ENCODE measurements at places on chromosomes 5 and 9. TPM values are rescaled to one million over a fixed set of nuclear protein-coding genes. Genes with fewer than 3 reads are reported as not detected.

The LCNL1 gene
- 0.11 TPM for total RNA-seq

The IFNA21 gene
- total RNA-seq = not detected

The ZNF454 gene
- total RNA-seq = 2.5 TPM

The DMRT3 gene
- total RNA-seq = not detected

The TUSC1 gene
- 9.3 TPM for total RNA-seq

The PCDHGB5 gene
- 27.7 TPM for total RNA-seq

The FRRS1L gene
- 1.6 TPM for total RNA-seq

The ATP10B gene
- total RNA-seq = not detected

The CLIC3 gene
- total RNA-seq = 16.0 TPM

The FIBCD1 gene
- 0.13 TPM for total RNA-seq

The CER1 gene
- total RNA-seq = not detected

The NUDT12 gene
- total RNA-seq = 20.9 TPM

The PCDHGA11 gene
- total RNA-seq = 20.1 TPM

The HMHB1 gene
- total RNA-seq = not detected

The RNF183 gene
- total RNA-seq = not detected

The OMD gene
- total RNA-seq = 66.4 TPM

The PCDHB9 gene
- total RNA-seq = 0.91 TPM

The SMU1 gene
- 34.5 TPM for total RNA-seq

The MFAP3 gene
- 113 TPM for total RNA-seq

The TAF11L10 gene
- total RNA-seq = not detected

The ZNF879 gene
- 7.3 TPM for total RNA-seq

The LCN12 gene
- not detected for total RNA-seq

The NR2F1 gene
- 1.2 TPM for total RNA-seq

The DDX46 gene
- total RNA-seq = 29.4 TPM

The HSD17B3 gene
- not detected for total RNA-seq

The SPARC gene
- total RNA-seq = 3,181 TPM

The FAM221B gene
- total RNA-seq = not detected
